NCI-H2081 treated with DMSO at 0.1 percent for 48 hours (cell line): ENCODE measurements at places on chromosomes 13 and 19.
A peak's percentile ranks its signal among the peaks of the same experiment; 100 is the strongest.

DNA sequence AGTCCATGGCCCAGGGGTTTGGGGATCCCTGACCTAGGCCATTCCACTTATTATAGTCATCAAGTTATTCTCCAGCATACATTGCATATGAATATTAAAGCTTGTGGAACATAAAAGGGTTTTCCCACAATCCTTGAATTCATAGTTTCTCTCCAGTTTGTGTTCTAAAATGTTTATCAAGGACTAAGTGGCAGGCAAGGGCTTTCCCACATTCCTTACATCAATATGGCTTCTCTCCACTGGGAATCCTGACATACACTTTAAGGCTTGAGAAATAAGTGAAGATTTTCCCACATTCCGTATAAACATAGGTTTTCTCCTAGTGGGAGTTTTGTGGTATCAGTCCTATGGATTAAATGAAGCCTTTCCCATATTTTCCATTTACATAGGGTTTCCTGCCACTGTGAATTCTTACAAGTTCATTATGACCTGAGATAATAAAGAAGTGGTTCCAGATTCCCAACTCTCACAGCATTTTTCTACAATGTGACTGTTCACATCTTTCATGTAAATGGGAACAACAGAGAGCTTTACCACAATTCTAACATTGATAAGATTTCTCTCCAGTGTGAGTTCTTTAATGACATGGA, 14.5 kb downstream of the ZNF426 start:
- no peak for DNase-seq

DNA sequence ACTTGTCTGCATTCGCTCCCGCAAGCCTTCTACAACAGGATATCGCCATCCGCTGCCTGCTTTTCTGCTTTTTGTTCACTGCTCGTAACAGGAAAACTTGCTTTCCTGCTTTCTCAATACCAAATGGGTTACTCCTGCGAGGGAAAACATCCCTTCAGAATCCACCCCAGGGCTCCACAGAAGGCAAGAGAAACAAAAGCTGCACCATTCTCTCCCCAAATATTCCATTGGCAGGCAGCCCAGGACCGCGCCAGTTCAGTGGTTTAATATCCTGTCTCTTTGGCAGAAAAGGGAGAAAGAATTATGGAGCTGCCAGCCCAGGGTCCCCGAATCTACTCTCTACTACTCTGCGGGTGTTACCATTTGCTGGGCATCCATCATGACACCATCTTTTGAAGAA, 84.7 kb upstream of the DOCK9 start:
- DNase-seq, result peak; percentile 79

GRCh38 chr19:48368936-48369335, 4.8 kb downstream of the SYNGR4 start:
- DNase-seq, result no peak

DNA sequence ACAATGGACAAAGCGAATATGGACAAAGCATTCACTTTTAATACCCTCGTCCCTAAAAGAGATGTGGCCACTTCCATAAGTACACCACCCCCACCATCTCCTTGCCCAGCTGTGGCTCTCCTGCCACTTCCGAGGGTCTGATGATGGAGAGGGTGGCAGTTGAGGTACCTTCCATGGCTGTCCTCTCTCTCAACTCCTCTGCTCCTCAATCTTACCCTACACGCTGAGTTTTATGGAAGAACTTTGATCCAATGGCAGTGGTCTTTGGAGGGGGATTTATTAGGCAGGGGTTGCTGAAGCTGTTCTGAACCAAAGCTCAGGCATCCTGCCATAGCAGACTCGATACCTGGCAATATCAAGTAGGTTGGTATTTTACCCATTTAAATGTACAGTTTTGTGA, 413.0 kb downstream of the TSHZ3 start:
- no peak for DNase-seq

GRCh38 chr13:110379905-110380341, 72.8 kb downstream of the COL4A2 start:
- no peak for DNase-seq

GRCh38 chr13:48739386-48739964, 85.7 kb downstream of the CYSLTR2 start:
- DNase-seq, result no peak

GRCh38 chr13:84741253-84741652, 859.0 kb upstream of the SLITRK1 start:
- no peak for DNase-seq

DNA sequence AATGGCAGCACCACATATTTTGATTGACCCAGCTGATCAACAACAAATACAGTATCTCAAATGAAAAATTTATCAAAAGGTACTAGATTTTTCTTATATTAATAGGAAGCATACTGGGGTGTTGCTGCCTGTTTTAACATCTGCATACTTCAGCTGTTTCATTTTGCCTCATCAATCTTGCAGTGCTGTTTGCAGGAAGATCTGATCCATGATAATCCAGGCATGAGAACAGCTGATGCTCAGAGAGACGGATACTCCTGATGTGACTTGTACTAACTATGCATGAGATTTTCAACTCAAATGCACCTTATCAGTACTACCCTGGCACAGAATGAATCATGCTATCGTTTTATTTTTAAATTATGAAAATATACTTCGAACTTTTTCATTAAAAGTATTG, 2136.8 kb downstream of the PCDH9 start:
- DNase-seq, result no peak

GRCh38 chr19:58128041-58128685, 22.4 kb downstream of the ZNF329 start:
- no peak for DNase-seq

DNA sequence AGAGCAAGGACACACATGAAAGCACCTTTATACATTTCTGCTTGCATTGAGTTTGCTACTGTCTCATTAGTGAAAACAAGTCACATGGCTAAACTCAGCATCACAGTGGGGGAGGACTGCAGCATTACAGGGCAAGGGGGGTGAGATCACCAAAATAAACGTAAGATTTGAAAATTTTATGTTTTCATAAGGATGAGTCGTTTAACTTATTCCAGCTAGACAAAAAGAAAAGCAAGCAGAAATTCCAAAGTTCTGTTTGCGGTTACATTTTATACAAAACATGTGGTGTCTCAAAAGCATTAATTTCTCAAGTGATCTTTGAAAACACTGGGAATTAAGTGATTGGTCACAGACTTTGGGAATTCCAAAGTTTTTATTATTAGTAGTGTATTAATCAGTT, 261.4 kb upstream of the RXFP2 start:
- DNase-seq, result no peak

- DNase-seq, result no peak
Observed at GRCh38 chr13:42046448-42046847, 2.0 kb upstream of the DGKH start.

DNA sequence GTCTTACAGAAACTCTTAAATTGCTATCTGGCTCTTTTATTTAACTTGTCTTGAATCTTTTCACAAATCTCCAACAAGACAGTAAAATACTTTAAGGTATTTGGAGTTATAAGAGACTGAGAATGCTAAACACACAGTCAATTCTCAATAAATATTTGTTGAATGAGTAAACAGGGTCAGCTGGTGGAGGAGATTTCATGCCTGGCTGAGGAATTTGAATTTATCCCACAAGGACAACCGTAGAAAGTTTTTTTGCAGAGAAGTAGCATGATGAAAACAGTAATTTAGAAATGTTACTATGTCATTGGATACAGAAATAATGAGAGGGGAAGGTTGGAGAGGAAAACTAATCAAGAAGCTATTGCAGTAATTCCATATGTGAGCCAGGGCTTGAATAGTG, 1223.7 kb downstream of the PCDH17 start:
- no peak for DNase-seq

DNA sequence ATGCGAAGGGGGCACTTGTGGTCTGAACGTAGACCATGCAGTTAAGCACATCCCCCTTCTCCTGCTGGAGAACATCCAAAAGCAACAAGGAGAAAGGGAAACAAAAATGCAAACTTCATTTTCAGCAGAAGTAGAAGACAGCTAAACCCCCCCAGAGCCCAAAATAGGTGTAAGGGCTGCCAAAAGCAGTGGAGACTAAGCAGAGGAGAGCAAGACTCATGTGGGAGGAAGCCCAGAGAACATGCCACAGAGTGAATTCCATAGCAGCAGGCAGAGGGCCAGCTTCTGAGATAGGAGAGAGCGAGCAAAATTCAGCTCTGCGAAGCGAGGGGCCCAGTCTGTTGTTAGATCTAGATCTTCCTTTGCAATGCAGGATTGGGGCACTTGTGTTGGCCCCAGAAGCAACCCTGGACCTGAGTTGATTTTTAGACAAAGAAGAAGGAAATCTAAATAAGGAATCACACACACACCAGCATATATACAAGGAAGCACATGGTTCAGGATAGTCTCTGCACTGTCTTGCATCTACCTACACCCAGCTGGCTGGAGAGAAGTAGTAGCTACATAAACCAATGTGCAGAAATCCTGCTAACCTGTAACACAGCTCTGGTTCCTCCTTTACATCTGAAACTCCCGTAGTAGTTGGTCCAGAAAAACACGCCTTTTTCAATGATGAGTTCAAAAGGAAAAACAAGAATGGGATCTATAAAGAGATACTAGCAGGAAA, 199.6 kb downstream of the SPRY2 start:
- DNase-seq, result no peak

GRCh38 chr13:95122063-95122462, 179.2 kb downstream of the ABCC4 start:
- DNase-seq, result no peak

- no peak for DNase-seq
Observed at GRCh38 chr13:40792284-40793051, 3.1 kb downstream of the SLC25A15 start.

GRCh38 chr13:51635137-51635878, 51.0 kb downstream of the WDFY2 start:
- no peak for DNase-seq

GRCh38 chr13:111336666-111337065, 16.2 kb downstream of the TEX29 start:
- DNase-seq, result no peak

DNA sequence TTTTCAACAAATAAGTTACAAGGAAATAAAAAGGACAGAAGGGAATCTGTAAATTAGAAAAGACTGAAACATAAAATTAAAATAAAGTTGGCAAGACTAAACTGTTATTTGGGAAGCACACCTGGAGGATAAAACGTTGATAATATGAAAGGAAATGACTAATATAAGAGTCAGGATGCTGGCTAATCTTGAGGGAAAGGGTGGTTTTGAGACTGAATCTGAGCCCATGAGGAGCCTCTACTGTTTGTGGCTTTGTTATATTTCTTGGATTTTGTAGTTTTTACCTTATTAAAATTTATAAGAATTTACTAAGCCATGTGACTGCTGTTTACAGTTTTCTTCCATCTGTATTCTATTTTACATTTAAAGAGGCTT, 718.0 kb upstream of the SPRY2 start:
- DNase-seq, result no peak

DNA sequence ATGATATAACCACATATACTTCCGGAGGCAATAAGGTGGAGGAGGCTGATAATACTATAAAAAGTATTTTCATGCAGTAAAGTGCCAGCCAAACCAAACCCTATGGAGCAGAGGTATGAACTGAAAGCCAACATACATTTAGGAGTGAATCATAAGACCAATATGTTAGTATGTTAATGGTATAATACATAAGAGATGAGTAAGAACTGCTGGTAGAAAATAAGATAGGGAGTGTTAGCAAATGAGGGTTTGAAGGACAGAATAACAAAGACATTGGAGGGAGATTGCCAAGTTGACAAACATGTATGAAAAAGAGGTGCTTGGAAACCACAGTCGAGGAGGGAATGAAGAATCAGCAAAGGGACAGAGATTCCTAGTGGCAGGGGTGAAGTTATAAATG, 10.8 kb downstream of the ENOX1 start:
- no peak for DNase-seq

DNA sequence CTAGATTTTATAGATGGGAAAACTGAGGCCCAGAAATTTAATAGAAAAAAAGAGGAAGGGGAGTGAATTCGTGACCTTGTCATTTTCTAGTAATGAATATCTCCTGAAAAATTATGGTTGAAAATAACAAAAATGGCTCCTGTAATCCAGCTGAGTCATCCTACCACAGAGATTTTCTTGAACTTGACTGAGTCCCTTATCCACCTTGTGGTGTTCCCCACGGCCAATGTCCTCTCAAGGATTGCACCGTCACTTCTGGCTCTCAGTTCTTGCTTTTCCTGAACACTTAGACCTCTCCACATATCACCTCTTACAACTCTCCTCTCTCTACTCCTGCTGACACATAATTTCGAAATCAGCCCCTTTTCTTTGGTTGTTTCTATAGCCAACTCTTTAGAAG, 1.2 kb upstream of the KATNAL1 start:
- DNase-seq, result no peak

GRCh38 chr13:74596691-74597090, 462.5 kb upstream of the KLF12 start:
- no peak for DNase-seq

DNA sequence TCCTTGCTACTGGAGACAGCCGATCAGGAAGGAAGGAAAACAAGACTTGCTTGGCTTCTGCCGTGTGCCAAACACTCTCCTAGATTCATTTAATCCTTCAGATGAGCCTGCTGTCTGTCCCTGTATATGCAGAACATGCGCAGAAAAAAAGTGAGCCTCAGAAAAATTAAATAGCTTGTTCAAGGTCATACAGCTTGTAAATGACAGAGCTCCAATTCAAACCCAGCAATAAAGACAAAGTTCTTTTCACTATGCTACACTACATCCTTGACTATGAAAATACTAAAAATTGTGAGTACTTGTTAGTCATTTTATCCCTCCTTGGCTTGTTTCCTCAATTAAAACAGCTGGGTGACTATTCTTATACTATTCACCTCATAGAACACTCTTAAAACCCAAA, 121.4 kb downstream of the KCNRG start:
- no peak for DNase-seq

DNA sequence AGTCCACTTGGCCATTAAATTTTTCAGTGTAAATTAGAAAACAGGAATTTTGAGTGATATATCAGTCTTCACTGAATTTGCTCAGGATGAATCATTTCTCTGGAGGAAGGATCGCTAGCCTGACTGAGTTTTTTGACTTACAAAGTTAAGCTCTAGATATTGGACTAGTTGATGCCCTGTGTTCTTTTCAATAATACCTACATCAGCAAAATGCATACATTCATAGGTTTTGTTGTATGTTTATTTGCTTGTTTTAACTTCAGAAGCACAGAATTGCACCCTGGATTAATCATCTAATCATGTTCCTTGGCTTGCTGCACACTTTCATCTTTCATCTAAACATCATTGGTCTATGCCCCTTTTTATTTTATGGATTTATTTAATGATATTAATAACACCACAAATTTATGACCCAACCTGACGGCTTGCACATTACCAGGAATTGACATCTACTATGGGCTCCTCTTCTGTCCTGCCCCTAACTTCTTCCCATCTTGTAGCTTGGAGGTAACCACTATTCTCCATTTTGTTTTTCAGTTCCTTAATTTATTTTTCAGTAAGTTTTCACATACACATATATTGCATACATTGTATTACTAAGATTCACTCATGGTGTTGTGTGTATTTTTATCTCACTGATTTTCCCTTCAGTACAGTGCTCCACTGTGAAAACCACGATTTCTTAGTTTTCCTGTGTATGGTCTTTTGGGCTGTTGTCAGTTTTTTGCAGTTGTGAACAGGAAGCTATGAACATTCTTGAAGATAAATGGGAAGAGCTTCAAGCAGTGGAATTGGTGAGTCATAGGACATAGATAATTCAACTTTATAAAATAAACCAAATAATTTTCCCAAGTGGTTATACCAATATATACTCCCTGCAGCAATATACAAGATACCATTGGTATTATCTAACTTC, 23.3 kb downstream of the COMMD6 start:
- DNase-seq, result no peak
